ENCODE measurements at places on chromosomes 7 and 10. TPM values are rescaled to one million over a fixed set of nuclear protein-coding genes. Genes with fewer than 3 reads are reported as not detected.
A peak's percentile ranks its signal among the peaks of the same experiment; 100 is the strongest.

Gene ZNF736
- 10.4 TPM for total RNA-seq

Gene AASS
- total RNA-seq: 20.6 TPM

Gene PRPS1L1
- not detected for total RNA-seq

Gene PRR15
- 0.04 TPM for total RNA-seq

Gene KCP
- total RNA-seq: 0.58 TPM

GRCh38 chr10:70458329-70459060 is 17.0 kb upstream of the NODAL start:
- no peaks in the 10 kb centered on the region for H3K36me3 ChIP-seq
- H3K27ac ChIP-seq: peak overlapping the region; percentile 51
- H3K4me1 ChIP-seq: peaks cover 44% of the 10 kb centered on the region
- H3K27me3 ChIP-seq: peaks cover 37% of the 10 kb centered on the region
- peak overlapping the region; percentile 30 for H3K4me3 ChIP-seq
- DNase-seq: peak; percentile 62

GRCh38 chr7:122686360-122686878 is 12.5 kb downstream of the RNF133 start:
- H3K36me3 ChIP-seq: no peaks in the 10 kb centered on the region
- no peaks in the 10 kb centered on the region for H3K27me3 ChIP-seq
- DNase-seq: no peak
- no peak overlapping the region for H3K27ac ChIP-seq
- no peak overlapping the region for H3K4me3 ChIP-seq

GRCh38 chr7:16344927-16345326 is 76.4 kb downstream of the CRPPA start:
- H3K27ac ChIP-seq: no peak overlapping the region
- no peak overlapping the region for H3K4me3 ChIP-seq
- no peaks in the 10 kb centered on the region for H3K36me3 ChIP-seq
- H3K27me3 ChIP-seq: no peaks in the 10 kb centered on the region

- H3K27ac ChIP-seq: no peak overlapping the region
- no peak overlapping the region for H3K4me3 ChIP-seq
- no peaks in the 10 kb centered on the region for H3K36me3 ChIP-seq
- H3K27me3 ChIP-seq: no peaks in the 10 kb centered on the region
- H3K4me1 ChIP-seq: no peaks in the 10 kb centered on the region
- no peak for DNase-seq
These were observed 39.2 kb upstream of the MBL2 start for GRCh38 chr10:52811776-52812175.

- no peaks in the 10 kb centered on the region for H3K4me1 ChIP-seq
- no peak for DNase-seq
- H3K36me3 ChIP-seq: no peaks in the 10 kb centered on the region
- no peaks in the 10 kb centered on the region for H3K27me3 ChIP-seq
These were observed 186.3 kb upstream of the KCTD7 start for GRCh38 chr7:66442385-66442784.

Gene C7orf57
- total RNA-seq: 0.09 TPM

GRCh38 chr10:70742537-70743429 is 42.4 kb downstream of the TBATA start:
- peak; percentile 94 for DNase-seq
- no peaks in the 10 kb centered on the region for H3K27me3 ChIP-seq
- H3K36me3 ChIP-seq: peaks cover 49% of the 10 kb centered on the region
- H3K4me1 ChIP-seq: peaks cover 62% of the 10 kb centered on the region
- no peak overlapping the region for H3K4me3 ChIP-seq

Data from muscle of leg (tissue), 16 donors.